ENCODE measurements at places on chromosomes 11 and 22. TPM values are rescaled to one million over a fixed set of nuclear protein-coding genes. Genes with fewer than 3 reads are reported as not detected.

The PAMR1 gene
- not detected for total RNA-seq

- DNase-seq: no peak
Measured at GRCh38 chr11:63652671-63653070, 18.5 kb downstream of the ATL3 start.

The NELL1 gene
- total RNA-seq: 0.27 TPM

- no peak for DNase-seq
Measured at GRCh38 chr11:101741061-101741460, 157.3 kb upstream of the TRPC6 start.

DNA sequence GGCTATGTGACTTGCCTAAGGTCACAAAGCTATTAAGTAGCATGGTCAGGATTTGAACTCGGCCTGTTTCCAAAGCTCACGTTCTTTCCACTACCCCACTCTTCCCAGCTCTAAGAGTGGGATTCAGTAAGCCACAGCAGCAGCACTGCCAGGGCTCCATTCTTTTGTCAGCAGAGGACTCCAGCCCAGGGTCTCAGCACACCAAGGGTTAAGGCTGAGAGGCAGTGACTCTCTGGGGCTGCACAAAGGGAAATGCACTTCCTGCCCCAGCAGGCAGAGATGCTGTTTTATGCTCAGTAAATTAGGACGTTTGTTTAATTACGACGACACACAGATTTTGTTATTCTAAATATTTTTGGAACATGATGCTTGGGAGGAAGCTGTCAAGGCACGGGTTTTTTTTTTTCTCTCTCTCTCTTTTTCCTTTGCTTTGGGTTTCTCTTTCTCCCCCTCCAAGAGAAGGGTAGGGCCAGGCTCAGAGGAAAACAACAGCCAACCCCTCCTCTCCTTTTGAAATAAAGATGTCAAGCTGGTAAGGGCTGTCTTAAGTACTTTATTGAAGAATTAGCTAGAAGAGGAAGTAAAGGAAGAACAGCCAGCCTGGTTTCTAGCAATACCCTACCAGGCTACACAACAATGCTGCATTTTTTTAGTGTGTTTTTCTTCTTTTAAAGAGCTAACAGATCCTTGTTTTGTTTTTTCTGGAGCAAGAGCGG is 2.8 kb downstream of the MYH9 start:
- no peak for DNase-seq

Measured in hematopoietic multipotent progenitor cell (in vitro differentiated cells).